Stimulated activated CD8-positive, alpha-beta memory T cell treated with anti-CD3 and anti-CD28 coated beads, Interleukin-15, amount 100 ng/mL, for 1 hour (primary cell): ENCODE measurements at places on chromosomes 1 and 21.

- no peak for DNase-seq
These were observed 14.7 kb downstream of the XPR1 start for GRCh38 chr1:180646547-180646946.

GRCh38 chr1:116232989-116233514 is 121.9 kb downstream of the MAB21L3 start:
- DNase-seq, result no peak

DNA sequence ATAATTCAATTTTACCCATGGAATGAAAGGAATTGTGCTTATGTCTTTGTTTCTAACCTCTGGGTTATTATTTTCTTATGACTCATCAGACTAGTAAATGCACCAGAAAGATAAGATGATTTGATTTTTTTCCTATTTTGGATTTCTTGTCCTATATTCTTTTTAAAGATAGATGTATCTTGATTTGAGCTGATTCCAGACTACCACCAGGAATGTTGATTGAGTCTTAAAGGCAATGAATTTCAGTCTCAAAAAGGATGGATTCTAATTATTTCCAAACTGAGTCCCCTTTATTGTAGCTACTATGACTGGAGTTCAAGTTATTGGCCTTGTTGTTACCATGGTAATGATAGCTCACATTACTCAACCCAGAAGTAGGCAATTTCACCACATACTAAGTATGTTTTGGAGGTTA is 95.8 kb upstream of the RGS4 start:
- no peak for DNase-seq

- DNase-seq, result no peak
These were observed 9.5 kb downstream of the SCCPDH start for GRCh38 chr1:246733704-246734103.

DNA sequence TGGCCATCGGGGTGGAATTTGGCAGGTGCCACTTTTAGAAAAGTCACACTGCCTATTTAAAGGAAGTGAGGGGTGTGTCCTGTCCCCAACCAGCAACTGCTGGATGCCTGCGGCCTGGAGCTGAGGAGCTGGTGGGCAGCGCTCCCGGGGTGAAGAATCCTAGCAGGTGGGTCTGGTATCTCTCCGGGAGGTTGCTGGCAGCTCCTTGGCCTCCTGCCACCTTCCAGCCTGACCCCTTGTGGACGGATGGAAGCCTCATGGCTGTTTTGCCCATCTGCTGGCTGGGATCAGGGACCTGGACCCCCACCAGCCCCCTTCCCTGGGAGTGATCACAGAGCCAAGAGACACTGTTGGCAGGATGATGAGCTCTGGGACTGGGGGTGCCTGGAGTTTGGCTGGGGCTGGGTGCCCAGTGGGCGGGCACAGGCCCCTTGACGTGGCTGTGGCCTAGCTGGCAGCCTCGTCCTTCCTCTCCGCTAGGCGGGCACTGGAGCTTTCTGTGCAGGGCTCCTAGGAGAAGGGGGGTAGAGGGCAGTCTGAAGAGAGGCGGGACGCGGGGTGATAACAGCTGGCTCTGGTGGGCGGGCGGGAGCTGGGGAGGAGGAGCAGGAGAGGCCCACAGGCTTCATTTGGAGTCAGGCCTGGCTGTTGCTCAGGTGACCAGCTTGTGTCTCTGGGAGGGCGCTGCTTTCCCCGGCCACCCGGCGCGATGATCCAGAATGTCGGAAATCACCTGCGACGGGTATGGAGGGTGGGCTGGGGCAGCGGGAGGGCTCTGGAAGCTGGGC is at the start of gene ACOT11:
Gene ACOT11, plus strand, starts transcription at position 628 of the 788 bp plus-strand sequence. Its CDS starts 82 bp downstream, at position 710.
- DNase-seq, result no peak

- no peak for DNase-seq
These were observed 59.9 kb upstream of the CNN3 start for GRCh38 chr1:94986783-94987182.

DNA sequence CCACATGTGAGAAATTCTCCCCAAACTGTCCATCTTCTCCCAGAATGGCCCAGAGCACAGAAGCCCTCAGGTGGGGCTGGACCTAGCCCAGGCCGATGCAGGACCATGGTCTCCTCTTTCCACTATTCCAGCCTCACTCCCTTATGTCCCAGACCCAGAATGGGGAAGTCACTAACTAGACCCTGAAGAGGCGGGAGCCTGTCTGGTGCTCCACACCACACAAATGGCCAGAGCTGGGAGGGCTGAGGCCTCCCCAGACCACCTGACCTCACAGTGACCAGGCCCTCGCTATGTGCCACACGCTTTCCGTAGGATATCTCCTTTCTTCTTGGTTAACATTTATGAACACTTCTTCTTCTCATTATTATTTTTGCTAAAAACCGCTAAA is 54.9 kb upstream of the EDN2 start:
- no peak for DNase-seq

GRCh38 chr21:31103163-31103562 is 64.9 kb upstream of the KRTAP19-8 start:
- DNase-seq, result no peak

DNA sequence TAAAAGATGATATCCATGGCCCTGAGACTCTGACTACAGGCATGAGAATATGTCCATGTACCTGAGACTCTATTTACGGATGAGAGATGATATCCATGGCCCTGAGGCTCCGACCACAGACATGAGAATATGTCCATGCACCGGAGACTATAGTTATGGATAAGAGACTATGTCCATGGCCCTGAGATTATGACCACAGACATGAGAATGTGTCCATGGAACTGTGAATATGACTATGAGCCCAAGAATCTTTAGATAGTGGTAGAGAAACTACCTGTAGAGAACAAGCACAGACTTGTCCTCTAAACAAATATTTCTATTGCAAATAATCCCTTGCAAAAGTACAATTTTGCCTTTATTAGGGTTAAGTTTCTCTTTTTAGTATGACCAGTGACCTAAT is 263.2 kb downstream of the PCP4 start:
- DNase-seq, result no peak

DNA sequence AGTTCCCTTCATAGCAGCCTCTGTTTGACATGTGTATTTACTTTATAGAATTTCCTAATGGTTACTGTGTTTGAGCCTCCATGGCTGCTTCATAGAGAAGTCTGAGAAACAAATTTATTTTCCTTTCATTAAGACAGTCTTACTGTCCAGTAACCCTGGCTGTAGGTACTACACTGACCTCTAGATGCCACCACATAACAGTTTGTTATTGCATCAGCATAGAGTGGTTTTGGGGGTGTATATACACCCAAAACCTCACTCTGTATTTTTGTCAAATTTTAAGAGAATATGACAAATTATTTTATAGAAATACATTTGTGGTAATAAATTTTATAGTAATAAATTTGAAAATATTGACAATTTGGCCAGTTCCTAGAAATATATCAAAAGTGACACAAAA is 57.3 kb downstream of the OBSCN start:
- DNase-seq, result no peak

DNA sequence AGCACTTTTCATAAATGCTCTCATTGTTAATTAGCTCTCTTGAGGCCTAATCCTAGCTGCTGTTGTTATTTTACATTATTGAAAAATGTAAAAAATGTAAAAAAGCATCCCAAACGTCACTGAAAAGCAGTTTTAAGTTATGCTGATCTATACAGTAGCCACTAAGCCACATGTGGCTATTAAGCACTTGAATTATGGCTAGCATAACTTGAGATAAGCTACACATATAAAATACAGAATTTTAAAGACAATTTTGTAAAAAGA is 18.4 kb upstream of the DNASE2B start:
- DNase-seq, result no peak

DNA sequence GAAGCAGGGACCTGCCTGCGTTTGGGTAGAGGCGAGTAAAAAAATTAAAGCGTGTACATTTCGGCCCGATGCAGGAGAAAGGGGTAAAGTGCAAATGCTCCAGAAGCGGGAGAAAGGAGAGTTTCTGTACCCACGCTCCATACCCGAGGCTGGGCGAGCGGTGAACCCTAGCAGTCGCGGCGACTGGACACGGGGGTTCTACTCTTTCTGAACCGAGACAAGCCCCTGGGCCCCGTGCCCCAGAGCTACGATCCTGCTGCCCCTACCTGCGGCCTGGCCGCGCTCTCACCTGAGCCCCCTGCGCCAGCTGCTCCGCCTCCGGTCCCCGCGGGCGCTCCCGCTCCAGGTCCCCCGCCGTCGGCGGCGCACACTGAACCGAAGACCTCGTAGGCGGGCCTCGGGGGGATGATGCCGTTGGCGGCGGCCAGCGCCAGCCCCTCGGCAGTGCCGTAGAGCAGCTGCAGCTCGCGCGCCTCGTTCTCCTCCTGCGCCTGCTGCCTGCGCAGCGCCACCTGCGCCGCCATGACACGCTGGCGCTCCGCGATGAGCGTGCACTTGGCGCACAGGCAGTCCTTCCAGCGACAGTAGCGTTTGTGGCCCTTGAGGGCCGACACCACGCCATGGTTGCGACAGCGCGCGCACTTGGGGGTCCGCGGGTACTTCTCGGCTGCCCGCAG is 2.4 kb downstream of the DMRTA2 start:
- DNase-seq, result no peak

- DNase-seq, result no peak
These were observed 122.9 kb downstream of the MAST2 start for GRCh38 chr1:45926330-45926729.

DNA sequence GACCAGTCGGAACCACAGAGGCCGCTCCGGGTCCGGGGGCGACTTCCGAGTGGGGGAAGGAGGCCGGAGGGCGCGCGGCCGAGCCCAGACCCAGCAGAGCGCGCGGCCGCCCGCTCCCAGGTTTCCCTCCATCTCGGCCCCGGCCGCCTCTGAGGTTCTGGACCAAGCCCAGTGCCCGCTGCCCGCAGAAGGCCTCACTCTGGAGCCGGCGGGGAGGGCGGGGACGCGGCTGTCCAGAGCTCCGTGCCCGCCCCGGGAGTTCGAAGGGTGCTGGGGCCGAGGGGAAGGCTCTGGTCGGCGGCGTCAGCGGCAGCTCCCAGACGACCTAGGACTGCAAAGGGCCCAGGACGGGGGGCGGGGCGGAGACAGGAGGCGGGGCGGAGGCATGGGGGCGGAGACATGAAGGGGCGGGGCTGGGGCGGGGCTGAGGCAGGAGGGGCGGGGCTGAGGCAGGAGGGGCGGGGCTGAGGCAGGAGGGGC is 48.0 kb upstream of the SLC19A1 start:
- DNase-seq, result peak; percentile 47

GRCh38 chr1:185969028-185969427 is 234.8 kb downstream of the HMCN1 start:
- DNase-seq, result no peak

- no peak for DNase-seq
These were observed 99.3 kb downstream of the FMN2 start for GRCh38 chr1:240190881-240191401.

DNA sequence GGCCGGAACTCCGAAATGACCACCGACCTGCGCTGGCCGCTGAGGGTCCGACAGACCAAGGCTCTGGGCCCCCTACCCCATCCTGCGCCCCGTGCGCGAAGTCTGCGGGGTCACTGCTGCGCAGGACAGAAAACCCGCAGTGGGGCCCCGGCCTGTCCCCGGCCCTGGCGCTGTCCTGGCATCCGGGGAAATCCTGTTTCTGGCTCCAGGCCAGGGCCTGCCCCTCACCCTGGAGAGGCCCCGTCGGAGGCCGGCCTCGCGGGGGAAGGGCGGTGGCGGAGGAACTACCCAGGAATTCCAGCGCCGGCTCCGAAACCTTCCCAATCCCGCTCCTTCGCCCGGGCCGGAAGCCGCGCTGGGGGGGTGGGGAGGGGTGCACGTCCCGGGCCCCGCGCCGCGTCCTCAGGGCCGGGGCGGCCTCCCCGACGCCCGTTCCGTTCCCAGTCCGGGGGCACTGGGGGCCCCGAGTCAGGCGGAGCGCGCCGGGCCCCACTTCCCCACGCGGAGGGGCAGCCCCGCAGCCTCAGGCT is 77.0 kb downstream of the MORN1 start:
- DNase-seq, result no peak

GRCh38 chr1:238955934-238956333 is 430.4 kb upstream of the CHRM3 start:
- no peak for DNase-seq

DNA sequence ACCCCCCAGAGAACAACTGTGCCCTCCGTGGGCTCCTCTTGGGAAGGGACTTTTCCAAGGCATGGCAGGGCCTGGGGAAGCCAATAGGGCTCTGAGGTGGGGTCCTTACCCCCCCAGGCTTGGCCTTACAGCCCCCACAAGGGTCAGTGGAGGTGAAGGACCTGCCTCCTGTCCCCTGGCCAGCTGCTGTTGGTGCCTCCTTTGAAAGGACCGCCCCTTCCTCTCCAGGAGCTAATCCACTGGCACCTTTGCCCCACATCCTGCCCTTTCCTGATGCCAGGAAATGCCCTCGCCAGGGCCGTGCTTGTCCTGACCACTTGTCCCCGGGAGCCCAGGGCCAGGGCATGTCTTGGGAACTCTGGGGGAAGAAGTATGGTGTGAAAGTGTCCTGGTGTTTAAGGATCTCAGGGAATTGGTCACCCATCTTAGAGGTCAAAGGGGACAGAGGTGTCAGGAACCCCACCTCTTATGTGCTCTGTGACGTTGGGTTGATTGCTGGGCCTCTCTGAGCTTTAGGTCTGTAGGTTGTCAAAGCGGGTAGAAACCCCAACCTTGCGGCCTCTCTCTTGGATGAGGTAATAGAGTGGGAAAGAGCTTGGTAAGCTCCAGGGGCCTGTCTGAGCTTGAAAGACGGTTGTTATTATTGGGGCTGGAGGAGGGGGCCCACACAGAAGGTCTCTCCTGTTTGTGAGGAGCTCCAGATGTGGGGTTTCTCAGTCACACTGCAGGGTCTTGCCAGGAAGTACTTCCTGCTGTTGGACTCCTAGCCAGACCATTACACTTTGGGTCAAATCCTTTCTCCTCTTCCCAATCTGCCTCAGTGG is 2.8 kb downstream of the KCNQ4 start:
- no peak for DNase-seq

- DNase-seq, result no peak
These were observed 75.6 kb upstream of the KAZN start for GRCh38 chr1:14522926-14523241.

DNA sequence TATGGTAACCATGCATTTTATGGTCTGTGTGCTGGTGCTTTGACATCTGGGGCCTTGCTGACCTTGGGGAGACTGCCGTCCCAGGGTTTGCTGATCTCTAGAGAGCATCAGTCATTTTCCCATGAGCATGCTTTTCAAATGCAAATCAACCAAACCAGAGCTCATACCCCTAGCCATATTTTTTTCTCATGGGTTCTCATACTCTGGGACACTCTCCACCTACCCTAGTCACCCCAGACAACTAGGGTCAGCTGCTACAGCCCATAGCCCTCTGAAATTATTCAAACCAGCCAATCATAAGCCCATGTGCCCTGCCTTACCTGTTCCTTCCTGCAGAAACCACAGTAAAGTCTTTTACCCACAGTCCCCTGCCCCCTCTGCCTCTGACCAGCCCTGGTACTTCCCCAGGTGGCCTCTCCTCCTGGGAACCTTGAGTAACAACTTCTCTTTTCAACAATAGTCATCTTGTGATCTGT is 132.0 kb downstream of the MAP3K21 start:
- no peak for DNase-seq
